ENCODE measurements at places on chromosomes 13 and 19. TPM values are rescaled to one million over a fixed set of nuclear protein-coding genes. Genes with fewer than 3 reads are reported as not detected.

- DNase-seq, result no peak
Measured at GRCh38 chr13:36148446-36148845, 17.3 kb upstream of the DCLK1 start.

GRCh38 chr19:277581-278165, 13.5 kb downstream of the PLPP2 start:
- no peak for DNase-seq

- DNase-seq, result no peak
Measured at GRCh38 chr13:30722361-30722760, 13.0 kb upstream of the ALOX5AP start.

- DNase-seq, result no peak
Measured at GRCh38 chr13:30429721-30430694, 7.7 kb downstream of the UBE2L5 start.

DNA sequence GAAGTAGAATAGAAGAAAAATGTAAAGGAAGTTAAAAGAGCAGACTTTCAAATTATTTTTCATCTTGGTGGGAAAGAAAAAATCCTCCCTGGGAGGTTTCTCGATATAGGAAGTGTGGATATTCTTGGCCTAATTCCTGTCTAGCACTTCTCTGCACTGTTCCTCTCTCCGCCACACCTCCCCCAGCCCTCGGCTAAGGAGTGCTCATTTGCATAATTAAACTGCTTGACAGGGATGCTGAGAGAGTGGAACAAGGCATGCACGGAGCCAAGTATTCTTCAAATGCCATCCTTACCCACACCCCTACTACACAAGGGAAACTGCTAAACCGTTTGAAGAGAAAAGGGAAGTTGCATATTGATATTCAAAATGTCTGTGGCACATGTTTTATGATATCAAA, 511.0 kb upstream of the HTR2A start:
- DNase-seq, result no peak

GRCh38 chr13:43061496-43062280, 38.3 kb downstream of the DNAJC15 start:
- no peak for DNase-seq

DNA sequence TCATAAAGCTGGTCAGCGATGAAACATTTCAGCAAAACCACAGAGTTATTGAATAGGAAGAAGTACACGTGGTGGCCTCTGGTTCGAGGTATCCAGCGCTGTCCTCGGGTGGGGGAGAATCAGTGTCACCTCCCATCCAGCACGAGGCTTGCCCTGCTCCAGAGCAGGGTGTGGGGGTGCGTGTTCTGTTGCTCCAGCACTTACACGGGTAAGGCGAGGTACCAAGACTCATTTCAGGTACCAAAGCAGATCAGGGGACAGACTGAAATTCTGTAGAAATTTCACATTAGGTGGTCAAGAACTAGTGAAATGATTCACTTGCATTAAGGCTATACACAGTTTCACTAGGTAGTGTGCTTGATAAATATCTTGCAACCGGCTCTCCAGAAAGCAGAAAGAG, 164.2 kb upstream of the SOX1 start:
- no peak for DNase-seq

GRCh38 chr13:107788464-107789165, 426.7 kb downstream of the LIG4 start:
- no peak for DNase-seq

GRCh38 chr13:61383111-61383510, 32.5 kb downstream of the PCDH20 start:
- no peak for DNase-seq

DNA sequence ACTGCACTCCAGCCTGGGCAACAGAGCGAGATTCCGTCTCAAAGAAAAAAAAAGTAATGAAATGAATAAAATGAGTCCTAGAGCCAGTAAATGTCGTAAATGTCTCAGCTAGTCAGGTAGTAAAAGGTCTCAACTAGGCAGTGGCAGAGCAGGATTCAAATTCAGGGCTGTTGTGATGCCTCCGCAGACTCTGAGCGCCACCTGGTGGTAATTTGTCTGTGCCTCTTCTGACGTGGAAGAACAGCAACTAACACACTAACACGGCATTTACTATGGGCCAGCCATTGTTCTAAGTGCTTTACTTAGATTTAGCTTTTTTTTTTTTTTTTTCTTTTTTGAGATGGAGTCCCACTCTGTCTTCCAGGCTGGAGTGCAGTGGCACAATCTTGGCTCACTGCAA, 30.2 kb downstream of the CYP2F1 start:
- peak; percentile 74 for DNase-seq

DNA sequence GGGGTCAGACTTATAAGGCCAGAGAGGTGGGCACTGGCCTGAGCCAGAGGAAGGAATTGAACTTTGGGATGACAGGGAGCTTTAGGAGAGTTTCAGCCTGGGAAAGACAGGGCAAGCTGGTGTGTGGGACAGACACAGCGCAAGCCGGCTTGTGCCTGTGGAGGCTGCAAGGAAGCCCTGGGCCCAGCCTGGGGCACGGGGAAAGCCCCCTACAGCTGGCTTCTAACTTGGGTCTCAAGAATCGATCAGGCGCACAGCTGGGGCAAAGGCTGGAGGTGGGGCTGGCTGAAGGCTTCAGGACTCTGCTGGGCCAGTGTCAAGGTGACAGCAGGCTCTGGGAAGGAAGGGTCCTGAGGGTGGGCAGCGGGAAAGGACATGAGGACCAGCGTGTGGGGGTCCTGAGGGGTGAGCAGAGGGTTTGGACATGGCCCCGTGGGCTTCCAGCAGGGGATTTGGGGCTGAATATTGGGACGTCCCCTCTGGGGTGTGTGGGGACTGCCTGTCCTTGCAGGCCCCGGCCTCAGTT, 3.0 kb downstream of the PTOV1 start:
- no peak for DNase-seq

- no peak for DNase-seq
Measured at GRCh38 chr13:32917504-32917903, 98.7 kb upstream of the KL start.

DNA sequence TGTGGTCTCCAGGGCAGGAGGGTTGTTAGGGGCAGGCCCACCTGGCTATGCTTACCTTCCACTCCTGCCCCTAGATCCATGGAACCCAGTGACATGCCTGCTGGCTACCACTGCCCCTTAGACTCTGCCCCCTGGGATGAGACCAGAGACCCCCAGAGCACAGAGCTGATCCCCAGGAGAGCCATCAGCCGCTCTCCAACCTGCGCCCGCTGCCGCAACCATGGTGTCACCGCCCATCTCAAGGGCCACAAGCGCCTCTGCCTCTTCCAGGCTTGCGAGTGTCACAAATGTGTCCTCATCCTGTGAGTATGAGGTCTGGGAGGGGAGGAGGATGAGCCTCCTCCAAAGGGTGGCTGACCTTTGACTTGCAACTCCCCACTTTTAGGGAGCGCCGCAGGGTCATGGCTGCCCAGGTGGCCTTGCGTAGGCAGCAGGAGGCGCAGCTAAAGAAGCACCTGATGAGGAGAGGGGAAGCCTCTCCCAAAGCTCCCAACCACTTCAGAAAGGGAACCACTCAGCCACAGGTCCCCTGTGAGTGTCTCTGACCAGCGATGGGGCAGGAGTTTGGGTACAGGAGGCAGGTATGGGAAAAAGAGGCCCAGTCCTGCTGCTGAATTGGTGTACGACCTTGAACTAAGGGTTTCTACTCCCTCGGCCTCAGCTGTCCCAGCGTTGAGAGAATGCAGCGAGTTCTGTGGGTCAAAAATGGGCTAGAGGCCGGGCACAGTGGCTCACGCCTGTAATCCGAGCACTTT, 2.7 kb downstream of the DMRTC2 start:
- DNase-seq, result no peak

DNA sequence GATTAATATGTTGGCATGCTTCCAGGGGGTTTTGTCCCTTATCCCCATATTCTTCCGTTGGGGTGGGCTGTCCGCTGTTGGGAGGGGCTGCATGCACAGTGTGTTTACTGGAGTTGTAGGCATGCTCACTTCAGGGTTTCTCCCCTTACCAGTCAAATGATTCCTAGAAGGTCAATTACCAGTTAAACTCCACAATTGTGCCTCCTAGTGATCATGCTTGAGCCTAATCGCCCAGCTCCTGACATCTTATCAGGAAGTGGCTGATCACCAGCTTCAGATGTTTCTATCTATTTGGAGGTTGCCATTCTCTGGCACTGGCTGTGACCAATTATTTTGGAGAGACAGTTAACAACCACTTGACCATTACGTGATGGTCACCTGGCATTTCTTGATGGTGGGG, 1090.0 kb downstream of the SLITRK5 start:
- no peak for DNase-seq

DNA sequence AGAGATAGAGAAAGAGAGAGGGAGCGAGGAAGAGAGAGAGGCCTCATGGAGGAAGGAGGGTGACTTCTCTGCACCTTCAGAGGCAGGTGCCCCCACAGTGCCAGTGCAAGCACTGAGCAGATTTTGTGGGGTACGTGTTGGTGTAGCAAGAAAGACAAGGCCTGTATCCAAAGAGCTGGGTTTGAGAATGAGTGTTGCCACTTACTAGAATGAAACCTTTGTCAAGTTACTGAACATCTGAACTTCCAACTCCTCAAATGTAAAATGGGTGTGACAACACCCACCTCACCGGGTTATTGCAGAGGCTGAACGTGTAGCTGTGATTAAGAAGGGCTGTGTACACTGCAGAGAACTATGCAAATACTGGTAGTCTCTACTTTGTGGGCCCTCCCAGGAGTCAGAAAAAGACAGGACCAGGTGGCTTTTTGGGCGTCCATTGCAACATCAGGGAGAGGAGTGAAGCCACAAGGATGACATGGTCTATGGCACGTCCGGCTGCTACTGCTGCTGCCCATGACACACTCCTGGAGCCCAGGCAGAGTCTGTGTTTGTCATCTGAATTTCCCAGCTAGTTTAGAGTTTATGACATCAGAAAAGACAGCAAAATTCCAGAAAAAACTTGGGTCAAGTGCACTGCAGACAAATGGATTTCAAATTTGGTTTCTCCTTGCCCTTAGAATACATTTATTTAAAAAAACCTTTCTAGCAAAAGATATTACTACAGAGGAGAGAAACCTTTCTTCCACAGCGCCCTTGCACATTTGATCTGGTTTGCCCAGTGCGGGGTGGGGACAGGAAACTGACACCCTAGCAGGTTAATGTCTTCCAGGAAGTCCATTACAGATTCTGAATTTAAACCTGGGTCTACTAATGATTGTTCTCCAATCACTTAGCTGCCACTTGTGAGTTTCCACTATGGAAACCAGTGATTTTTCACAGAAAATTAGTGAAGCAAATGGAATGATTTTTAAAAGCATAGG, 54.0 kb upstream of the ATP12A start:
- DNase-seq, result no peak

DNA sequence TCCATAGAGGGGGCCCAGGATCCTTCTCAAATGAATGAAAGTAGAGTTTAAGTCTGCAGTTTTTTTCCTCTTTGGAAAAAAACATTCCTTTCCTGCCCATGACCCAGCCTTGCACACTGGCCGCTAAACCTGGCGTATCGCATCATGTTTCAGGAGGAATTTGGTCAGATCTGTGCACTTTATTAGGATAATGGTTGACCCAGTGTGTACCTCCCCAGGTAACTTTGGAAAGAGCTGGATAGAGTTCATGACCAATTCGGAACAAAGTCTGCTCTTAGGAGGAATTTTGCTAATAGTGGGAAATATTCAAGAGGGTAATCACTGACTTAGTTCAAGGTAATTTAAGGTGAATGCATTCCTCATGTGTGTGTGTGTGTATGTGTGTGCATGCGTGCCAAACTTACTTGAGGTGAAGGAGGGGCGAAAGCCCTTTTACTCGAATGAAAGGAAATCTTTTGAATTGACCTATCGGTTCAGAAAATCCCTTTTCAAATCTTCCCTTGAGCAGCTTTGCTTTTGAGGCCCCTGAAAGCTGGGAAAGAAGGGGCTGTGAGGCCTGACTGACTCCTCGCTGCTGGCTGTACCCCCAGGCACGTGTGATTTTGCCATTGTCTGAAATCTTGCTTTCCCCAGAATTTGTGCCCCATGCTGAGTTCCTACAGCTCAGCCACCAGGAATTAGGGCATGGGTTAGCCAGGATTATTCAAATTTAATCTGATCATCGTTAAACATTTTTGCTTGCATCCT, 46.3 kb downstream of the SIPA1L3 start:
- DNase-seq, result no peak

Gene NLRP7
- total RNA-seq, result not detected

Gene ZNF577
- total RNA-seq, result 24.3 TPM

Gene CDX2
- not detected for total RNA-seq

Gene CYP2A7
- not detected for total RNA-seq

All from tibial nerve (tissue), 4 donors.